Activated CD4-positive, CD25-positive, alpha-beta regulatory T cell (primary cell): ENCODE measurements at places on chromosomes 11 and 22.

GRCh38 chr11:128604723-128605122 is 17.4 kb upstream of the ETS1 start:
- DNase-seq, result no peak

- DNase-seq, result no peak
Measured at GRCh38 chr11:74023276-74023675, 14.4 kb upstream of the UCP3 start.

DNA sequence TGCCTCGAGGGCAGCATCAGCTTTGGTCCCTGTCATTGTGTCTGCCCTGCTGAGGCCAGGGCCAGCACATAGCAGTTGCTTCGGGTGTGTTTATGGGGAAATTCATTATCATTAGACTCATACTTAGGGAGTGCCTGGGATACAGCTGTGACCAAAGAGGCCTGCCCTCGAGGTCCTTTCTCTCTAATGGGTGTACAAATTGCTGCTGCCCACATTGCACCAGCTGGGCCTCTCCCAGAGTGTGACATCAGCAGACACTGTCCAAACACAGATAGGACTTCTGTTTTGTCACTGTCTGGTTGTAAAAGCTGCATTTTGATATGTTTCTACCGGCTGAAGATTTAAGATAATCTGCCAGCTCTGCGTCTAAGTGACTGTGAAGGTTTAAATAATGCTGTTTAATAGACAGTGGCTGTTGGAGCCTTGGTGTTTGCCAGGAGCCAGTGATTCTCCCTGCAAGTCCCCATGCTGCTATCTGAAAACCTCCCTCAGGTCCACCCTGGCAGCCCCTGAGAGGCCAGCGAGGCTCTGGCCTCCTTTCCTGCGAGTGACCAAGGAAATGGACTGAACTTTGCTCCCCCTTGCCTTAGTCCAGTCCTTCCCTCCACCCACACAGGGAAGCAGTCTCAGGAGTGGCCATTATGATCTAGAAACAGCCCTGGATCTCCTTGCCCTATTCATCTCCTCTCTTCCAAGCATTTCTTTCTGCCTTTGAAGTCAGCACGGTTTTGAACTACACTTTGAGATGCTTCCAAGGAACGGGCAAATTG is 505.2 kb downstream of the TBC1D22A start:
- no peak for DNase-seq

DNA sequence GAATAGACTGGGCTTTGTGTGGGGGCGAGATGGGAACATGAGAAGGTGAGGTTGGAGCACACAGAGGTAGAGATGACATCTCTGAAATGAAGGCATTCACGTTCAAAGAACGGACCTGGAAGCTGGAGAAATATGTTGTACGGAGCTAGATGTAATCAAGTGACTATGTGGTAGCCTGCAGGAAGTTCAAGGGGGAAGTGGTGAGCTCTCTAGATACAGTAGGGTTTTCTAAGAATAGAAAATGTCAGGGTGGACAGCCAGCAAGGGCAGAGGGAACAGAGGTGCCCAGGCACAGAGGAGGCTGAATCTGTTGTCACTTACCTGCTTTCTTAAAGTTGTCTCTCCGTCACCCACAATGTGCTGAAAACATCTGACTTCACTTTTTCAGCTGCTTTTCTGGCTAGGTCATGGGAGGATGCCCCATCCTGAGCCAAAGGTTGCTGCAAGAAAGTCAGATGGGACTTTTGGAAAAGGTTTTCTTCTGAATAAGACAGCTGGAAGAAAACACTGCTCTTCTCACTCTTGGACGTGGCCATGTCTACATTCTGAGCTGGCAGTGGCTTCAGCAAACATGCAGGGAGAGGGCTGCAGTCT is 171.5 kb upstream of the B3GAT1 start:
- DNase-seq, result no peak

DNA sequence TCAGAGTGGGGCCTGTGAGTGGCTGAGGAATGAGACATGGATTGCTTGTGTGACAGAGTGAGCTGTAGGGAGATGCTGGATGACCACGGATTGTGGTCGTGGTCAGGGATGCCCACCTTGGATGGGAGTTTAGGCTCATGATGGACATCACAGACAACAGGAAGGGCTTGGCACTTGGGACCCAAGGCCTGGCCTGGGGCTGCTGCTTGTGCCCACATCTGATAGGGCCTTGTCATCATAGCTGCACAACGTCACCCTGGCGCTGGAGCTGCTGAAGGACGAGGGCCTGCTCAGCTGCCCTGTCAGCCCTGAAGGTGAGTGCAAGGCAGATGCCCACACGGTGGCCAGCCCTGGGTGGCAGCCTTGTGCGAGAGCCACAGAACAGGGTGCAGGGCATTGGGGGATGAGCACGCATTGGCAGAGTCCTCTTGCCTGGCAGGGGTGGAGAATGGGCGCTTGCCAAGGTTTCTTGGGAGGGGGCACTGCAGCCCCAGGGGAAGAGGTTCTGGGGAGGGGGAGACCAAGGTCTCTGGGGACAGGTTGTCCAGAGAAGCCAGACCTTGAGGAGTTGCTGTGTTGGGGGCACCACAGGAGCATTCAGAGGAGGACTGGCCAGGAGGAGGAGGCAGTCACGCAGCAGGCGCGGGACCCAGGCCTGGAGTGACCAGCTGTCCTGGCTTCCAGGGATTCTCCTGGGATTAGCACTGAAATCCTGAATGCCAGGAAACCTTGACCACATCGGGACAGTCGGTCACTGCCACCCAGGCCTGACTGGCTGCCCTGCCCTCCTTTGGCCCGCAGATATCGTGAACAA is 25.0 kb downstream of the PARVG start:
- no peak for DNase-seq

DNA sequence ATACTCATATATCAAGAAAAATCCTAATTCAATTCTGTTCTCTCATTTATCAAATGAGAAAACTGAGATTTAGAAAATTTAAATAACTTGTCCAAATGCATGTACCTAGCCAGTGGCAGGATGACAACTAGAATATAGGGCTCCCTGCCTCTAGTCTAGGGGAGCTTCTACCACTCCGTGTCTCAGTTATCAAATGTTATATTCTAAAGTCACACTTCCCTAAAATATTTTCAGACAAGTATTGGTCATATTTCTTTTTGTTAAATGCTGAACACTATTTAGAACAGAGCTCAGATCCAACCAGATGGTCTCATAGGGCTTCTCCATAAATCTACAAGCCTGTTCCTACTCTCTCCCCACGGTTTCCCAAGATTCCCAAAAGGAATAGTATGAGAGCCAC is 26.3 kb downstream of the KCNJ1 start:
- no peak for DNase-seq

DNA sequence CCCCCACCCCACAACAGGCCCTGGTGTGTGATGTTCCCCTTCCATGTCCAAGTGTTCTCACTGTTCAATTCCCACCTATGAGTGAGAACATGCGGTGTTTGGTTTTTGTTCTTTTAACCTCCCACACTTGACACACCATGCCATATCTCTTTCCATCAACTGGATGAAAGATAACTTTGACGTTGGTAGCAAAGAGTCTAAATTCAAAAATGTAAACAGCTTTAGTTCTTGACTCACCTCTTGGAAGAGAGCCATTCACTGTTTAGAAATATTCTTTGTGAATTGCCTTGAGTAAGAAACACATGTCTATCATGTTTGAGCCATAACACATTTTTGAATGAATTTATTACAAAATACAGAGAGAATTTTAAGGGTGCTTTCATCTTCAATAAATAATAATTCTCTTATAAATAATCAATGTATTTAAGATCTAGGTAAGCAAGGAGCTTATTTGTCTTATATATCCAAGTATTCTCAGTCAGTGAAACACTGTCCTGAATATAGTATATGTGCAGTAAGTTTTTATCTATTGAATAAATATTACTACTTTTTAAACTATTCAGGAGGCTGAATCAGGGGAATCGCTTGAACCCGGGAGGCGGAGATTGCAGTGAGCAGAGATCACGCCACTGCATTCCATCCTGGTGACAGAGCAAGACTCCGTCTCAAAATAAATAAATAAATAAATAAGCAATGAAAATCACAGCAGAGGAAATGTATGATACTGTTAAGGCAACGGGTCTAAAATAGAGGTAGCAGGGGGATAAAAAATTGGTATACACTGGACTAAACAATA is 6.7 kb downstream of the CARD18 start:
- no peak for DNase-seq

DNA sequence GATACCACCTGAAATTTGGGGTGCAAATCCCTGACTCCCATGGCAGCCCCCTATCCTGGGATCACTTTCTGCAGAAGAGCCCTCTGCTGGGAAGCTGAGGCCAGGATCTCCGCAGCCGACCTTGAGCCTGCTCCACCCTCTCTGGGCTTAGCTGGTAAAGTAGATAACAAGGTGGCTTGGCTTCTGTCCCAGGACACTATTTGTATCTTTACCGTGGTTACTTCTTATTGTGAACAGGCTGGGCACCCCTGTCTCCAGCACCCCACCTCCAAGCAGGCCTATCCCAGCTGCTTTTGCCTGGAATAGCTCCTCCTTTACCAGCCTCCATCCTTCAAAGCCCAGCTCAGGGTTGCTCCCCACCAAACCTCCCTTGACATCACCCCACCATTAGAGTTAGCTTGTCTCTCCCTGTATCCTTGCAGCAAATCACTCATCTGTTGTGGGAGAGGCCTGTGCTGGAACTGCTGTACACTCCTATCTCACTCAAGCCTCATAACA is 35.2 kb upstream of the P2RY2 start:
- DNase-seq, result no peak

DNA sequence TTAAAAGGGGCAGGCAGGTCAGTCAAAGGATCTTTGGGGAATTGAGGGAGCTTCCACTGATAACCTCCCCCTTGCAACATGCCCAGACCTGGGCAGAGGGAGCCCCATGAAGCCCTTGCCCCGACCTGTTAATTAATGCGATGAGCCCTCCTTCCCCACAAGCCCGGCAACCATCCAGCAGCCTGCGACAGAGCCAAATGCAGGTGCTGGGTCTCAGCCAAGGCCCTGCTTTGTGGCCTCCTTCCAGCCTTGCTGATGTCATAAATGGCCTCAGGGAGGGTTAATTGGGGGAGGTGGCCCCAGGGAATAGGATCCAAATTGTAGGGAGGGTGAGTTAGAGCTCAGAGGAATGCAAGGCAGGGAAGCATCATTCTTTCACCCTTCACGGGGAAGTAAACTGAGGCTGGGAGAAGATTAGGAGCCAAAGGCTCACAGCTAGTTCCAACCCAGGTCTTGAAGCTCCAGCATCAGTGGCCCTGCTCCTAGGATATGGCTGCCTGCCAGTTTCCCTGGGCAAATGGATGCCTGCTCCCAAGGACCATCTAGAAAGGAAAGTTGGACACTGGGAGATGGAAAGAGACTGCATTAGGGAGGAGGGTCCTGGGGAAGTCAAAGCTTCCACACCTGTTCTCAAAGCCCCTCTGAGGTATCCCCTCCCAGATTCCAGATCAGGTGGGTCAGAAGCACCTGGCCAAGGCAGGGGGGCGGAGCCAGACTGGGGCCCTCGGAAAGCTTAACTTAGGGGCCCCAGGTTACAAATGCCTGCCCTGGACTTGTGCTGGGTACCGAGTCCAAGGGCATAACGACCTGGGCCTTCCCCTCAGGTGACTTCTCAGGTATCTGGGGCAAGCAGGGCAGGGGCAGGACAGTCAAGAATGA is 34.1 kb downstream of the LMO1 start:
- DNase-seq, result no peak

GRCh38 chr22:40434106-40434505 is 63.7 kb downstream of the SGSM3 start:
- DNase-seq, result no peak

GRCh38 chr22:49599691-49600455 is 227.8 kb downstream of the BRD1 start:
- DNase-seq, result no peak

- no peak for DNase-seq
Measured at GRCh38 chr11:50423208-50423607, 390.5 kb downstream of the OR4C45 start.

GRCh38 chr22:37186228-37186996 is 1.6 kb downstream of the C1QTNF6 start:
- DNase-seq, result no peak

DNA sequence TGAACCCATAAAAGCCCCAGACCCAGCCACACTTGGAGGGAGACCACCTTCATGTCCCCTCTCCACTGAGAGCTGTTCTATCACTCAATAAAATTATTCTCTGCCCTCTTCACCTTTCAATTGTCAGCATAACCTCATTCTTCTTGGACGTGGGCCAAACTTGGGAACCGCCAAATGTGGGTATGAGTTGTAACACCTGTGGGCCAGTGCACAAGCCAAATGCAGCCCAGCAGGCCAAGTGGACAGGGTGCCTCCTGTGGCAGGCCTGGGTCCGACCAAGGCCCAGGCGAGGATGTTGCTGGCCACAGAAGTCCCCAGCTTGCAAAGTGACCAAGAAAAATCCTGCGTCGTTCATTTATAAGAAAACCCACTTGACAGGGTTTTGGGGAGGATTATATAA is 621.2 kb downstream of the METTL15 start:
- no peak for DNase-seq

- no peak for DNase-seq
Measured at GRCh38 chr11:95152876-95153856, 63.5 kb downstream of the ENDOD1 start.

DNA sequence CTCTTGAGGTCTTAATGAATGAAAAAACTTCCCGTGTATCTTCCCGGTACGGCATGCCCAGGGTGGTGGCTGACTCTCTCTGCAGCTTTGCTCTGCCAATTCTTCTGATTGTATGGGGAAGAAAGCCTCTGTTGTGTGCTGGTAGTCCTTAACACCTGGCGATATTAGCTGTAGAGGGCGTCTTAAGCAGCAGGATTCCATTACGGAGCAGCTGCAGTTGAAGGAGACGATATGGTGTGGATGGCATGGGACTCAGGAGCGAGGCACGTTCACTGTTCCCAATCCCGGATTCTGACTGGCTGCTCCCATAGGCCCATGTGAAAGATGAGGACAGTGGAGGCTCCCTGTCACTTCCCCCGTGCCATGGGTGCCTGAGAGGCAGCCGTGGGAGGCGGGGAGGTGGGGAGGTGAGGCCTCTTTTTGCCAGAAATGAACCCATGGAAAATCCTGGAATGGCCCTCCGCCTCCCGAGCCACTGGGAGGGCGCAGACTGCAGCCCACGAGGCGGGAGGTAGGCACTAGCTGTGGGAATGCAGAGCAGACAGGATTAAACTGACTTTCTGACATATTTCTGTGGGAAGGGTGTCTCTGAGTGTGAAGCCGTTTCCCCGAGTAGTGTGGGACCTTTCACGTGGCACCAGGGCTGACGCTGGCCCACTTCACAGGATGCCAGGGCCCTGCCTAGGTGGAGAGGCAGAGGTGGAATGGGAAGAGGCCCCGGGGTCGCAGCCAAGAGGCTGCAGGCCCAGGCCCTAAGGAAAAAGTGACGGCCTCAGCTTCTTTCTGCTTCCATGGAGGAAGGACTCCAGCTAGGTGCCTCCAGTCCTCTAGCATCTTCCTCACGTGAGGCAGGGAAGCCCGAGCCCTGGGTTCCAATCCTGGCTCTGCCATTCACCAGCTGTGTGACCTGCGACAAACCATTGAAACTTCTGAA is 121.4 kb upstream of the CD82 start:
- DNase-seq, result no peak
